ENCODE measurements at places on chromosomes 11 and 22.

GRCh38 chr22:48885271-48885918, 942.3 kb downstream of the BRD1 start:
- no peak for DNase-seq

DNA sequence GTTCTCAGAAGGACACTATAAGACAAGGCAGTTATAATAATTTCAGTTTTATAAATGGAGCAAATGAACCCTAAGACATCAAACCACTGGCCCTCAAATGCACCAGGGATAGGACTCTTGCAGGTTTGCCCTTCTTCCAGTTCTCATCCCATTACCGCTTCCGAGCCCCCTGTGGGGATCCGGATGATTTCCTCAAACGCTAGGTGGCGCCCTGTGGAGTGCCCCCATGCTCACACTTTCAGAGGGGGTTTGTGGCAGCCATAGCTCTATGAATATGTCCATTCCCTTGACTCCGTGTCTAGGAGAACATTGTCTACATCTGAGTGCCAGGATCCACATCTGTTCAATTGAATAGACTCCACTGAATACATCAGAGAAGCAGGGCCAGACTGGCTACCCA, 816.3 kb downstream of the NTM start:
- DNase-seq, result no peak

DNA sequence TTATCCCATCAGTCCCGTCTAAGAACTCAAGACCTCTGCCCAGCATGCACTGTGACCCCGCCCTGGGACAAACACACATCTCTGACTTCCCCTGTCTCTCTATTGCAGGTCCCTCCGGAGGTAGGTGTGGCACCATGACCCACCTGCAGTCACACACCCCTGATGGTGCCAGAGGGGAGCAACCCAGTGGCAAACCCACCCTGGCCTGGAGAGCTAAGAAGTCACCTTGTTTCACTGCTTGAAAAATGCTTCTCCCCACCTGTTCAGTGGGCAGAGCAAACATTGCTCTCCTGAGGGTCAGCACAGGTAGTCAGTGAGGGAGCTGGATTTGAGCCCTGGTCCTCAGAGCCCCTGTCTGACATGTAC, 23.9 kb downstream of the CAPN1 start:
- DNase-seq, result no peak

DNA sequence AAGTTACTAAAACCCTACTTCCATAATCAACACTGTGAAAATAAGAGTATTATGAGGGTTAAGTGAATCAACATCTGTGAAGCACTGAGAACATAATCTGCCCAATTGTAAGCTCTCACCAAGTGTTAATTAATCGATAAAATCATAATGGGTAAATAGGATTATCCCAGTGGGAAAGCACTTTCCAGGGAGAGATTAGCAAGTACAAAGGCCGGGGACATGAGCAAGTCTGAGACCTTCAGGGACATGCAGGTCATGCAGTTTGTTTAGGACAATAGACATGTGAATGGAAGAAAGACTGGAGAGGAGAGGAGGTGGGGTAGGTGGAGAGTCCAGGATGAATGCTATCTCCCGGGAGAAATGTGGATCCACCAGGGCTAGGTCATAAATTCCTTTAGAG, 57.8 kb upstream of the FIBIN start:
- DNase-seq, result no peak

- no peak for DNase-seq
These were observed 89.1 kb downstream of the BBOX1 start for GRCh38 chr11:27129686-27130085.

DNA sequence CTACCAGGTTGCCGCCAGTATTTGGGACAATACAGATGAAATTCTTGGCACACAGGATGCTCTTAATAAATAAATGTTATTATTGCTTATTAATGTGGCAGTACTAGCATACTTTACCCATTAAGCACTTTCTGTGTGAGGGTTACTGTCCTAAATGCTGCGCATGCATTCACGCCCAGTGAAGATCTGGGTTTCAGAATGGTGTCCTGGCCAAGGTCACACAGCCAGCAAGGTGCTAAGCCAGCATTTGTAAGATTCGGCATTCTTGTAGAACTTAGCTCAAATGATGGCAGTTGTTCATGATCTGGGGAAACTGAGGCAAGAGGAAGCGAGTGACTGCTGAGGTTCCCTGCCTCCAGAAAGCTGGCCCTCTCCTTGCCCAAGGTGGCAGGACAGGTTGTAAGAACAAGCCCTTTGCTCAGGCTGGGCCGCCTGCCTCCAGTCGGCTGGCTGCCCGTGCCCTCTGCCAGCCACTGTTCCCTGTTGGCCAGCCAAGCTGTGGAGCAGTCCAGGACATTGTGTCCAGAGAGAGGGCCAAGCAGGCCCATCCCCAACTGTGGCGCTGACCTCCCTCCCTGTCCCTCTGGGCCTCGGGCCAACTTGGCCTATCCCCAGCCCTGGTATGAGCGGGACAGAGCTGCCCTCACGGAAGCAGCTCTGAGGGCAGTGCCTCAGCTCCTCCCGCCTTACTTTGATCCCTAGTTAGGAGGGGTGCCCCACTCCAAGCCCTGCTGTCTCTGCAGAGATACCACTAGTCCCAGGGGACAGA, 28.8 kb downstream of the TOB2 start:
- no peak for DNase-seq

GRCh38 chr11:27029966-27030365, 10.6 kb upstream of the BBOX1 start:
- DNase-seq, result no peak

GRCh38 chr11:19632499-19632834, 80.2 kb upstream of the NAV2 start:
- DNase-seq, result no peak

DNA sequence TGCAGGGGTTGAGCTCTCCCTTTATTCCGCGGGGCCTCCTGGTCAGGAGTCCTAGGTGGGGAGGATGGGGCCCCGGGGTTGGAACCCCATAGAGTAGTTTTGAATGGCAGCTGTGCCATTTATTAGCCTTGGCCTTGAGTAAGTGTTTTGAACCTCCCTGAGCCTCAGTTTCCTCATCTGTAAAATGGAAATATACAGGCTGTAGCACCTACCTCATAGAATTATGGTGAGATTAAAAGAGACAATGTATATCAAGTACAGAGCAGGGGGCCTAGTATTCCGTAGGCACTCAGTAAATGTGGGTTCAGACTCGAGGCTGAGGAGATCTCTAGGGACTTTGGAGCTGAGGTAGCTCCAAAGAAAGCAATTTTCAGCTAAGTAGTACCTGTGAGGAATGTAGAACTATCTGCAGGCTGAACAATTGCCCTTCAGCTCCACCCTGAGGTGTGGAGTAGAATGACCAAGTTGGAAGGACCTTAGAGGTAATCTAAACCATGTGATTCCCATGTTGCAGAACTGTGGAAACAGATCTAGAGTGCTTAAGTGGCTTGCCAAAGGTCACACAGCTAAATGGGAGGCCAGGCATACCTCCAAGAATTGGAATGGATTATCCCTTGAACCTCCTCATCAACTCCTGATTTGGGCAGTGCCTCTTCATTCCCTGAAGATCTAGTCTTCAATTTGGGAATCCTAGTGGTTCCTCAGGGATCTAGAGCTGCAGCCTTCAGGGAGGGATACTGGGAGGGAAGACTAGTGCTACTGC, 682 bp downstream of the PGAP2 start:
- DNase-seq, result peak; percentile 88
